Natural killer cell treated with Interleukin-12 subunit alpha and Interleukin-12 subunit beta and Interleukin-15 and Interleukin-18, amount 100 ng/mL, for 72 hours (primary cell): ENCODE measurements at places on chromosomes 13 and 19.

DNA sequence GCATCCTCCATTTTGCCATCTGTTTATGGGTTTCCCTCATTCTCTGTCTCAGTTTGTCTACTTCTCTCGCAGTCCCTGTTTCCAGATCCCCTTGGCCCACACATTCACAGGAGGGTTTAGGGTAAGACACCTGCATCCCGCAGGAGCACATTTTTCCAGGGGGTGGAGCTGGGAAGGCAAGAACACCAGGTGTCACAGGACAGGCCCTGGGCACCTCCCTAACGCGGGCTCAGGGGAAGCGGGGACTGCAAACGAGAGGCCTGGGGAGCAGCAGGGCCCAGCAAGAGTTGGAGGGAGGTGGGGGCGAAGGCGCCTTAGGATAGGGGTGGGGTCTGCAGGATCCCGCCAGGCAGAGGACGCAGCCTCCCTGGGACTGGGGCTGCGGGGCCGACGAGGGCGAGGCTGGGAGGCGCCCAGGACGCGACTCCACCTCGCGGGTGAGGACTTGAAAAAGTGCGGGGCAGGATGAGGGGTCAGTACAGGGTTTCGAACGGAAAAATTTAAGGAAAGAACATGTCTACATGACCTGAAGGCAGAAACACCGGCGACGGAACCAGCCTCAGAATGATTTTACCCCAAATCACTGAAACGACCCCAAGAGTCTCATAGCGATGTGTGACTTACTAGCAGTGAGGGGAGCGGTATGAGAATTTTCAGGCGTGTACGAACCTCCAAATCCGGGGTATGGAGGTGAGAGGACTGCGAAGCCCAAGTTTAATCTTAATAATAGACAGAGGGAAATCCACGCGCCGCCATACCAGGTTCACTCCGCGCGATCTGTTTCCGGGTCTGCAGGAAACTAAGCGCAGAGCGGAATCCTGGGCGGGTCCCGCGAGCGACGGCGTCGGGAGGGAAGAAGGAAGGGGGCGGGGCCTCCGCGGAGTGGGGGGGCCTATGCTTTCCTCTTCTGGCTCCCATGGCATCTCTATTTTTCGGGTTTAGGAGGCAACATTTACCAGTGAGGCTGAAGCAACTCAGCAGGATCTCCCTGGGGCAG lies 7.1 kb upstream of the ERVV-2 start:
- no peak for DNase-seq

DNA sequence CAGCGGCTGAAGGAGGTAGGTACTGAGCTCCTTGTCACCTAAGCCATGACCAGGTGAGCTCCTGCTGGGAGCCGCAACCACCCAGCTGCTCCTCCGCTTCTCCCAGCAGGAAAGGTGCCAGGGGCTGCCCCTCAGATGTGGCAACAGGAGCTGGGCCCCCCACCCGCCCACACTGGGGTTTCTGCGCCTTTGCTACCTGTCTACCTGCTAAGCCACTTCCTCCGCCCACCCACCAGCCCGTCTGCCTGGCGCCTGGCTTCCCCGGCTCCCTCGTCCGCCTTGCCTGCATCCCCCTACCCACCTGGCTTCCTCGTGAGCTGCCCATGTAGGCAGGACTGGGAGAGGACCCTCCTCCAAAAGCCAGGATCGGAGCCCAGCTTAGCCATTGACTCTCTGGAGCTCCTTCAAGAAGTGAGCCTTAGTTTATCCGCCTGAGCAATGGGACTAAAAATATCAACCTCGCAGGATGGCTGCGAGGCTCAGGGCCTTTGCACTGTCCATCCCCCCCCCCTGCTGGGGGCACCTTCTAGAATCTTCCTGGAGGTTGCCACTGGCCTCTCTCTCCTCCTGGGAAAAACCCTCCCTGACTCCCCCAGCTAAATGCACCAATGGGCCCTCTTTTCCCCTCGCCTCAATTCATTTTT lies 55.8 kb upstream of the KLF2 start:
- no peak for DNase-seq

DNA sequence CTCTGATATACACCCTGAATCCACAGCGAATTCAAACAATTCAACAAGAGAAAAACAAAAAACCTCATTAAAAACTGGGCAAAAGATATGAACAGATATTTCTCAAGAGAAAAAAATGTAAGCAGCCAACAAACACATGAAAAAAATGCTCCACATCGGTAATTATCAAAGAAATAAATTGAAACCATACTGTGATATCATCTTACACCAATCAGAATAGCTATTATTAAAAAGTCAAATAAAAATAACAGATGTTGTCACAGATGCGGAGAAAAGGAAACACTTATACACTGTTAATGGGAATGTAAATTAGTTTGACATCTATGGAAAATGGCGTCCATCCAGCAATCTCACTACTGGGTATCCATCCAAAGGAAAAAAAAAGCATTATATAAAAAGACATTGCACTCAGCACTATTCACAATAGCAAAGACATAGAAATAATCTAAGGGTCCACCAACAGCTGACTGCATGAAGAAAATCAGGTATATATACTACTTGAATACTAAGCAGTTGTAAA lies 1495.0 kb upstream of the PCDH20 start:
- DNase-seq, result no peak

GRCh38 chr19:46975925-46976782 lies 43.5 kb upstream of the NPAS1 start:
- no peak for DNase-seq

DNA sequence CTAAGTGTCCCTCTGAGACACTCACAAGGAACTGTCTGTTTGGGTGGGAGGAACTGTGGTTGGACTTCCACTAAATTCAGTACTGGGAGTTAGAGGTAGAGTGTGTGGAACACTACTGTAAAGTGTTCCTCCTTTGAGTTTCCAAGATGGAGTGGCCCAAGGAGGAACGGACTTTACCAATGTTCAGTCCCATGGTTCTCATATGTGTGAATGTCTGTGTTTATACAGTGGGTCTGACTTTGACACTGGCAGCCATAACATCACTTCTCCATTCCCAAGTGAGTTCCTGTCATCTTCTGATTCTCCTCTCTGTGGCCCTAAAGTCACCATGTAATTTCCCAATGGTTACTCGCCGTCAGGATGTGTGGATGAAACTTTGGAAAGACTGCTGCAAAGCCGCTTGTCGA lies 136.8 kb upstream of the SERP2 start:
- no peak for DNase-seq
